ENCODE measurements at places on chromosomes 2 and 18.
A peak's percentile ranks its signal among the peaks of the same experiment; 100 is the strongest.

DNA sequence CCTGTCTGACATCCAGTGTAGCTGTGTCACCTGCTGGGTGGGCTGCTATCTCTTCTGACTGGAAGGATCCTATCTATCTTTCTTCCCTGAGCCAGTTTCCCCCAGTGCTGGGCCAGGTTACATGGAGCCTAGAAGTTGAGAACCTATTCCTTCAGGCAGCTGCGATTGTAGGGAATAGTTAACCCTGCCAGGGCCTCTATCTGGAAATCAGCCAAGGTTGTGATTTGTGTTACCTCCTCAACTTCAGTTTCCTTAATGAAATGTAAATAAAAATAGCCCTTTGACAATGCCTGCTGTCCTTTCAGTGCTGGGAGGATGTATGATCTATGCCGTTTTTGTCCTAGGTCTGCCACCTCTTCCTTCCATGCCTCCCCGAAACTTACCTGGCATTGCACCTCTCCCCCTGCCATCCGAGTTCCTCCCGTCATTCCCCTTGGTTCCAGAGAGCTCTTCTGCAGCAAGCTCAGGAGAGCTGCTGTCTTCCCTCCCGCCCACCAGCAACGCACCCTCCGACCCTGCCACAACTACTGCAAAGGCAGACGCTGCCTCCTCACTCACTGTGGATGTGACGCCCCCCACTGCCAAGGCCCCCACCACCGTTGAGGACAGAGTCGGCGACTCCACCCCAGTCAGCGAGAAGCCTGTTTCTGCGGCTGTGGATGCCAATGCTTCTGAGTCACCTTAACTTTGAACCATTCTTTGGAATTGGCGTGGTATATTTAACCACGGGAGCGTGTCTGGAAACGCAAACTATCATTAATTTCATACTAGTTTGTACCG lies 36.6 kb downstream of the GORASP2 start:
- no peak for DNase-seq

DNA sequence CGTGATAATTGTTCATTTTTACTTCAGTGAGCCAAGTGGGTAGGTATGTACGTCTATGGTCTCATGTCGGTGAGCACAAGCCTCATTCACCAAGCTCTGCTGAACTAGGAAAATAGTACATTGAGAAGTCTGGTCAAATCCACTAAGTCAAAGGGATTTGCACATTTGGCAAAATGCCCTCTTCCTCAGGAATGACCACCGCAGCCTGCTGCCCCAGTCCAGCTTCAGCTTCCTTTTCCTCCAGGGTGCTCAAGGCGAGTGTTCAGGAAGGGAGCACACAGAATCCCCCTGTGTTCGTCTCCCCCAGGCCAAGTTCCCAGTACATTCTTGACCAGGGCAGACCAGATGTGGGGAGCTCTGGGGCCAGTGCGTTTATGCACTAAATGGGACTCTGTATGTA lies 23.0 kb downstream of the TCF7L1 start:
- no peak for DNase-seq

- no peak for DNase-seq
These were observed 187.5 kb upstream of the SALL3 start for GRCh38 chr18:78792094-78792493.

DNA sequence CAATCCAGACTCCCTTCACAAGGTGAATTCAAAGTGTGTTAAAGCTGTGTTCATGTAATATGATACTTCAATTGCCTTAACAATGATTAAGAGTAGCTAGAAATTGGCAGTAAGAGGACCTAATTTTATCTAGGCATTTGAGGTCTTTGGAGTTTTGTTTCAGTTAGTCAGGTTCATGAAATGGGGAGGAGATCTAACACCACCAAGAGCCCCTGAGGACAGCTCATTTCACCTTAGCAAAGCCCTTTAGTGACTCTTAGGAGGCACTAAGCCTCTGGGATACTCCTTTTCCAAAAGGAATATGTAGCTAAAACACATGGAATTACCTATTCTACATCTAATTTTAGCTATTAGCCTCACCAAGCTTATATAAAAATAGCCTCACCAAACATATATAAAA lies 716.5 kb upstream of the RAB6C start:
- no peak for DNase-seq

DNA sequence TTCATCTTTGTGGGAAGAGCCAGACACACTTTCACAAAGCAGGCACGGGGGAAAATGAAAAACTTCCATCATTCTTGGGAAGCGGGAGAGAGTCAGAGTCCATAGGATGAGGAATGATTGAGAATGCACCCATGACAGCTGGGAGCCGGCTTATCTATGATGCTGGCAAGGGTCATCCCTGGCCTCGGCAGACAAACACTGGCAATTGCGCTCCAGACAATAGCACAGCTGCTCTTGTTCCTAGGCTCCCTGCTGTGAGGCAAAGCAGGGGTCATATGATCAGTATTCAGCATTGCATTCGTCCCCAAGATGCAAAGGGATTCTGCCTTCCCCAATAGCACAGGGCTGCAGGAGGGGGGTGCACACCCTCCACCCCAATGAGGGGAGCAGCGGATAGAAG lies 33.0 kb downstream of the CYRIA start:
- no peak for DNase-seq

DNA sequence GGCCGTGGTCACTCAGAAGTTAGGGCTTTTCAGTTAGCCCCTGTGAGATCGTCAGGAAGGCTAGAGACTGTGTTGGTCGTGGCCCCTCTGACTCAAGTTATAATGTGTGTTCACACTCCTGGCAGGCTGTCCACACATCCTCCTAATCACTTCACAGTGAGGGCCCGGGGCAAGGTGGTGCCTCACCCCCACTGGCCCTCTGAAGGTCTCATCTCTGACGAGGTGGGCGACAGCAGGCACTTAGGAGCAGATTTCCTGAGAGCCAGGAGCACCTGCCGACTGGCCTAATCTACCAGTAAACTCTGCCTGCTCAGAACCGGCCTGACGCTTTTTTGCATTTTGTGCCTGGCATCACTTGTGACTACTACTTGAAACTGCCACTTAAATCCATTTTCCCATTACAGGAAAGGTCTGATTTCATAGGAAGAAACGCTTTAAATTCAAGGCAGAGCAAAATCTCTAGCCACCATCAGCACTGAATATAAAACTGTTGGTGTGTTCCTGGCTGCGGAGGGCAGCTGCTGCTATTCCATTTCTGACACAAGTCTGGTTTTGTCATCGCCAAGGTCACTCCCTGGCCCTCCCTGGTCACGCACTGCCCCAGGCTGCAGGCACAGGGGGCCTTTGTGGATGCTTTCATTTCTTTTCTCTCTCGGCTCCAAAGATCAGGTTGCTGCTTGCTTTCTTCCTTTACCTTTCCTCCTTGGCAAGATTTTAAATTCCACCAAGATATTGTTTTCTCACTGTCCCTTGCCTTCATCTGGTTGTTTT lies 48.0 kb downstream of the RAB12 start:
- no peak for DNase-seq

GRCh38 chr2:233354971-233355574 lies 779 bp downstream of the DGKD start:
- no peak for DNase-seq

GRCh38 chr2:27370816-27371620 lies 602 bp downstream of the SNX17 start:
- peak; percentile 4 for DNase-seq

GRCh38 chr2:60739156-60739555 lies 16.9 kb upstream of the PAPOLG start:
- no peak for DNase-seq

DNA sequence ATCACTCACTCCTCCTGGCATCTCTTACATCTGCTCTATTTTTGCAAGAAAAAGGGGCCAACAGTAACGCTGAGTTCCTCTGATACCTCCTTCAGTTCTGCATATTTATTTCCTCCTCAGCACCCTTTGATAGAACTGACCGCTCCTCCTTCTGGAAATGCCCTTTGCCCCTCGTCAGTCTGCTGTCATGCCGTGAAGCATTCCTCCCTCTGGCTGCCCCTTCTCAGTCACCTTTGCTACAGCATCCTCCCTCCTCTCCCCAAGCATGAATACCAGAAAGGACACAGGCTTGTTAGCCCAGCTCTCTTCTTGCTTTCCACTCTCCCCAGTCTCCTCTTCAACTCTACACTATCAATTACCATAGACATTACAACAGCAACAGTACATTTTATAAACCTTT lies 135.4 kb downstream of the NBAS start:
- no peak for DNase-seq

GRCh38 chr18:60838677-60839076 lies 466.1 kb upstream of the MC4R start:
- DNase-seq = no peak

GRCh38 chr2:25251422-25252273 lies 83.3 kb upstream of the POMC start:
- DNase-seq = no peak

- DNase-seq = no peak
These were observed 167.6 kb downstream of the LNPK start for GRCh38 chr2:175834477-175834876.

GRCh38 chr2:135925571-135925970 lies 49.3 kb upstream of the MCM6 start:
- no peak for DNase-seq
